Cardiac fibroblast (primary cell): ENCODE measurements at places on chromosomes 6 and 20.

- peak; percentile 5 for DNase-seq
Measured at GRCh38 chr6:136989571-136990241, 55.1 kb downstream of the IL20RA start.

DNA sequence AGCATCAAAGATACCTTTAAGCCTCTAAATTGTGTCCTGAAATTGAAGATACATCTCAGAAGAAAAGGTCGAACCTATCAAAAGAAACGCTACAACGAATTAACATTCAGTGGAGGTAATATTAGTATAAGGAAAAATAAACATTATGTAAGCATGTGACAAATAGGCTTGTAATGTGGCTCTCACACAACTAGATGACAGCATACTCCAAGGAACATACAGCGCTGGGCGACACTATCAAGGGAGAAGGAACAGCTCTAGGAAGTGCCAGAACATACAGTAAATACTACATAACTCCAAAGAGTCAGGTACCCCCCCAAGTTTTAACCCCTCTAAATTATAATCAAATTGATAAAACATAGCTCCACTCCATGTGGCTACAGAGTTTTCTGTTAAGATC, 103.5 kb downstream of the LAMP5 start:
- peak; percentile 21 for DNase-seq

- peak; percentile 75 for DNase-seq
Measured at GRCh38 chr20:47686545-47686944, 98.7 kb downstream of the SULF2 start.

- DNase-seq: peak; percentile 52
Measured at GRCh38 chr6:20211941-20212391, 303 bp downstream of the MBOAT1 start.

DNA sequence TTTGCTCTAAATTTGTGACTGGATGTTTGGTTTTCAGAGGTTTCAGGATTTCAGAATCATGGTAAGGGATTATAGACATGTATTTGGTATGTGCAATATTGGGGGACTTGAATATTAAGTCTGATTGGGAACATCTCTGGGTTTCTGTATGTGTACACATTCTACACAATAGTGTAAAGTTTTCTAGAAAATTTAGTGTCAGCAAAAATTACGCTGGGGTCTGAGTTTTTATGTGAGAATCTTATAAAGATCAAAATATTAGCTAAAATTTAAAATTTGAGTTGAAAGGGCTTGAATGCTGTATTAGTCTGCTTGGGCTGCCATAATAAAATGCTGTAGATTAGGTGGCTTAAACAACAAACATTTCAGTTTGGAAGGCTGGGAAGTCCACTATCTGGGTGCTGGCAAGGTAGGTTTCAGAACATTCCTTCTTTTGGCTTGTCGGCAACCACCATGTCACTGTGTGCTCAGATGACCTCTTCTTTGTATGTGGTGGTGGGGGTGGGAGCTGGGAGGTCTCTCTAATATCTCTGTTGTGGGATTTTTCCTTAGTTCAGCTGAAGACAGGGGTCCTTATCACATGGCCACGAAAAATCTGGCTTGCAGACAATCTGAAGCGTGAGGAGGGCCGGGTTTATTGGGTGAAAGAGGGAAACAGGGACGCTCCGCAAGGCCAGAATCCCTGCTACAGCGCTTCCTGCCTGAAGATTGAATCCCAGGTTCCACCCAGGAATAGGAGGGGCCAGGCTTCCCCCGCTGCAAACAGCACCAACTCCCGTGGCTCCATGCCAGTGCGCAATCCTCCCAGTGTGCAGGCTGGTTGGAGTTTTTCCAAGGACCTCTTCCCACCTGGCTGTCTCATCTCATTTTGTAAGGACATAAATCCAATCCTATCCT, 299.7 kb downstream of the PLCB1 start:
- peak; percentile 80 for DNase-seq

DNA sequence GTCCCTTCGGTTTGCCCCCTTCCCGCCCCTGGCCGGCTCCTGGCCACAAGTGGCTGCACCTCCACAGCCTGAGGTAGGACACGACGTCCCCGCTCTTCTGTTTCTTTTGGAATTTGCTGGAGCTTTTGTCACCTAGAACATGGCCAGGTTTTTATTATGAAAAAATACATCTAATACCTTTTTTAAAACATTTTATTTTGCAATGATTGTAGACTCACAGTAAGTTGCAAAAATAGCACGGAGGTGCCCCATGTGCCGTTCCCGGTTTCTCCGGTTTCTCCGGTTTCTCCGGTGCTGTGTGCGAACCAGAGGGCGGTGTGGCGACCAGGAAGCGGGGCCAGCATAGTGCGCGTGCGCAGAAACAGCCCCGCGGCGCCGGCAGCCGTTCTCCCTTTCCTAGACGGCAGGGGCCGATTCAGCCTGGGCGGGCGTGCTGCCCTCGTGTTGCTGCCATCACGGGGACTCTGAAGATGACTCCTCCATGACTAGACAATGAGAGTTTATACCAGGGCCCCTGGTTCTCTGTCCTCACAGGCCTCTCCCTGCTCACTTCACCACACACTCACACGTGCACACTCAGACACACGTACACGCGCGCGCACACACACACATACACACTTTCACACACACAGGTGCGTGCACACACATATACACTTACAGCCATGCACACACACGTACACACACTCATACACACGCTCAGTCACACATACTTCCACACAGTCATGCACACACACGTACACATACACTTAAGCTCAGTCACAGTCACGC, 102.1 kb downstream of the TMEM242 start:
- peak; percentile 75 for DNase-seq

DNA sequence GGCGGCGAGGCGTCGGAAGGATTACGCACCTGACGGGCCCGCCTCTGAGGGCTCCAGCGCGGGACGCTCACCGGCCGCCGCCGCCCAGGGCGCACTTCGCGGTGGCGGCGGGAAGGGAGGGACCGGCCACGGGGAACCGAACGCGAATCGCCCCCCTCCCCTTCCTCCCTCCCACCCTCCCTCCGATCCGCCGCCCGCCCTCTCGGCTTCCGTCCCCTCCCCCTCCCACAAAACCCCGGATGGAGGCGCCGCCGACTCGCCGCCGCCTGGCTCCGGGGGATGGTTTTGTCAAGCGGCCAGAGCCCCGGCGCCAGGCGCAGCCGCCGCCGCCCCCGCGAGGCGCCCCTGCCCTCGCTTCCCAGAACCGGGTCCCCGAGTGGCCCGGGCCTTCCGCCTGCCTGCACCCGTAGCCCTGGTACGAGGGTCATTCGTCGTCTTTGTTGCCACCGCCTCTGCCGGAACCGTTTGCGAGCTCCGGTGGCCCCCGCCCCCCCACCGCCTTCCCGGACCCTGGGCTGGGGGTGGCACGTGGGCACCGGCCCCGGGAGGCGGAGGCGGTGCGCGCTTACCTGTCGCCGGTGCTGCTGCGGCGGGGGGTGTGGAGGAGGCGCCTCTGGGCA, 398 bp downstream of the ZBTB2 start:
- peak; percentile 81 for DNase-seq

DNA sequence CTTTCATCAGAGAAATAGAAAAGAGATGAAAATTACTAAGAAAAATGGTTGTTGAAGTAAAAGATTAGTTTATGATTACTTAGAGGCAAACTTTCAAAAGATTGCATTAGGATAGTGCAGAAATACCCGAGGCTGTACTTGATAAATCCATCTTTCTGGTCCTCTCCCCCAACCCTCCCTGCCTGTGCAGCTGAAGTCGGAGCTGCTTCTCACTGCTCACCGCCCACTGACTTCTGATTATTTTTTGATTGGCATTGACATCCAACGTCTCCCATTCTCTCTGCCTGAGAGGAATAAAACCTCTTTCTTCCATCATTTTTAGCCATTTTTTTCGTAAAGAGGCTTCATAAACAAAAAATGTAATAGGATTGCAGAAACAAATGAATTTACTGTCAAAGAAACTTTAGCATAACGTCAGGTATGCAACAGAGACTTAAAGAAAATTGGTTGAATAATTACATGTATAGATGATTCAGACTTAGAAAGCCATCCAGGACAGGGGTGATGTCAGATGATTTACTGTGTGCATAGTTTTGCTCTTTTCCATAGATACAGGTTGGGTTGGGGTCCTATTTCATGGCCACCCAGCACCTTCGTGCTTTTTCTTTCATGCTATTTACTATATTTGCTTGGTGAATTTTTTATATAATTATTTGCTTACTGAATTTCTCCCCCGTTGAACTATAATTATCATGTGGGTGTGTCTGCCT, 53.6 kb upstream of the EDN3 start:
- DNase-seq: no peak

- DNase-seq: no peak
Measured at GRCh38 chr20:49542514-49542991, 25.4 kb downstream of the PTGIS start.

DNA sequence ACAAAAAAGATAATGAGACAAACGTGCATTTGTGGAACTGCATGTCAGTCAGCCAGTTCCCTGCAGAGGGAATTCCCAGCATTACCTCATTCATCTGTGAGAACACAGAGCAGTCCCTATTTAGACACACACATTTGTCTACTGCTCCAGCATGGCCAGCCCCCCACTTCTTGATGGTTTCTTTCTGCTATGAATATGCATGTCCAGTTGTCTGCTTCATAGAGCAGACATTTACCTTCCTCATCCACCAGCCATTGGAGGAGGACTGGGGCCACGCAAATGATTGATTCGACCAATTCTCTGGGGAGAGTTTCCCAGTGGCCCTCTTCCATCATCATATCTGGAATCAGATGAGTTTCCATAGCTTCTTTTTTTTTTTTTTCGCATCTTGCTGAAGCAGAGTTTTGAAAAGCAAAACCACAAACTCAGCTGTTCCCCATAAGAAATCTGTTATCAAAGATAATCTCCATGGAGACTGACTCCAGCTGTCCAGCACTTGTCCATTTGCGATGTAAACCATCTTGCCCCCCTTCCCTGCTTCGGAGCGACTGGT, 11.8 kb downstream of the ENPP1 start:
- DNase-seq: peak; percentile 61

- peak; percentile 45 for DNase-seq
Measured at GRCh38 chr20:62804627-62805154, at the start of gene OGFR. Gene OGFR (plus strand): TSS chr20:62804835. CDS start chr20:62804860, 25 bp downstream.

GRCh38 chr6:92701425-92702096, 717.8 kb downstream of the EPHA7 start:
- no peak for DNase-seq

DNA sequence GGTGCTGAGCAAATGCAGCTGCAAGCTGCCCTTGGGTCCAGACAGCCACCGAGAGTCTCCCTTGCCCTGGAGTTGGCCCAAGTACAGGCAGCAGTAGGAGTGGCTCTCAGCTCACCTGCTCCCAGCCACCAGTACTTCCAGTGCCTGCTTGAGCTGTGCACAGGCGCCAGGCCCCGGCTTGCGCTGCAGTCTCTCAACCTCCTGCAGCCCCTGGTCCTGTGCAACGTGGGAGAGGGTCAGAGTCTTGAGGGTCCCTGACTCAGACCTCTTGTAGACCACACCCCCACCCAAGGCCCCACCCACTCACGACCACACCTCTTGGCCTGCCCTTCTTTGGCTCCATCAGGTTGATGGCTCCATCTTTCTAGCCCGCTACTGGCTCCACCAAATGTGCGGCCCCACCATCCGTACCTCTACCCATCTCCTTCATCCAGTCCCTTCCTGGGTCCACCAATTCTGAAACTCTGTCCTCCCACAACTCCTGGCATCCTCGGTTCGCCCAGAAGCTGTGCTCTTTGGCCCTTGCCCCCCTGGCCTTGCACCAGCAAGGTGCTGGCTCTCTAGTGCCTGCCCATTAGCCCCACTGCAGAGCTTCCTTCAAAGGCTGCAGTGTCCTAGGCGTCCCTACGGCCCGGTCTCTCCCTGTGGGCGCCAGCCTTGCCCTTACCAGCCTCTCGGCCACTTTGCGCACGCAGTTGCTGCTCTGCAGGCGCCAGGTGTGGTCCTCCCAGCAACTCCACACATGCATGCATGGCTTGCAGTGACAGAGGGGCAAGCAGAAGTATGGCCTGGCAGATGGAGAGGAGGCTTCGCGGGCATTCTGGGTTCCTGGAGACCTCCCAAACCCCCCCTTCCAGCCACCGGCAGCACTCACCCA, 16.5 kb upstream of the SPAG4 start:
- DNase-seq: no peak

- peak; percentile 65 for DNase-seq
Measured at GRCh38 chr20:33753763-33754162, 22.0 kb downstream of the ZNF341 start.

GRCh38 chr6:121135425-121135824, 198.9 kb downstream of the TBC1D32 start:
- DNase-seq: no peak

- DNase-seq: peak; percentile 51
Measured at GRCh38 chr6:169158691-169159090, 95.0 kb downstream of the THBS2 start.

DNA sequence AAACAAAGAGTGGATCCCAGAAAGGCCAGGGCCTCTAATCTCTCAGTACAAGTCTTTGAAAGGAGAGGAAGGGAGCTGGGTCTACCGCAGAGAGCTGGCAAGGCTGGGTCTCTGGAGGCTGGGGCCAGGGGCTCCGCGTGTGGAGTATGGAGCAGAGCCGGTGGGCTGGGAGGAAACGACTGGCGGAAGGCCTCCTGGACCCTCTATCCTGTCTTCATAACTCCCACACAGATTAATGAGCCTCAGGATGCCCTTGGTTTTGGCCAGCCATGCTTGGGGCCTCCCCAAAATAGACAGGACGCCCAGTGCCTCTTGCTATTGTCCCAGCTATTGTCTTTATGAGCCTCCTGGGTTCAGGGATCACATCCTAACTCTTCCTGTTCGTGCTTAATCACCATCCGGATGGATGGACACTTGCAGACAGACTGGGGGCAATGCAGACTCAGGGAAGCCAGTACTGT, 306.4 kb downstream of the DHX35 start:
- DNase-seq: no peak

GRCh38 chr6:138162955-138163575, 1.3 kb downstream of the ARFGEF3 start:
- DNase-seq: no peak

GRCh38 chr6:157163434-157164159, 159.7 kb downstream of the TMEM242 start:
- no peak for DNase-seq

DNA sequence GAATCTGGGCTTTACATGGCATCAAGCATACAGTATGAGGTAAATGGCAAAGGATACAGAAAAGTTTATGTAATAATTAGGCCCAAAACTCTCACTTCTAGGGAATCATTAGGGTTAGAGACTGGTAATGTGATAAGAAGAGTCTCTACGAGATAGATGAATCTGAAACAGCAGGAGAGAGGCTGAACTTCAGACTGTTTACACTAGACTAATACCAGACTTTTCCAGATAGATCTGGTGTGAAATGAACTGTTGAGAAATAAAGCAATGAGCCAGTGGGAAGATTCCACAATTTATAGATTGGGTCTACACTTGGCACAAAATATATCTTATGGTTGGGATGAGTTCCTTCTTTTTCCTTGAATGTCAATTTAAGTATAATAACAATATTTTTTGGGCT, 134.3 kb downstream of the MAN1A1 start:
- no peak for DNase-seq

DNA sequence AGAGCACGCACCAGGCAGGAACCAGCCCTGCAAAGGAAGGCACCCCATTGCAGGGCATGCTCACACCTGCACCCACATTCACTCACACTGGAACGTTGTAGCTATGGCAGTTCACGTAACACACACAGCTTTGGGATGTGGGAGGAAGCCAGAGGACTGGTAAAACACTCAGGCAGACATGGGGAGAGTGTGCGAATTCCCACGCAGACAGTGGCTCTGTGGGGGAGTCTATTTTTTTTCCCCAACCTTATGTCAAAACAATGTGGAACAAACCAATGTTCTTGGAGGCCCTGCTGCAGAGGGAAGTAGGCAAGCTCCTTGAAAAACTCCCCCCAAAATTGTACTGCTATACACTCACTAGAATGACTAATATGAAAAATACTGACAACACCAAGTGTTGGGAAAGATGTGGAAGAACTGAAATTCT, 91.0 kb downstream of the PPP1R14C start:
- DNase-seq: no peak

- no peak for DNase-seq
Measured at GRCh38 chr6:31768363-31769257, 6.2 kb downstream of the SAPCD1 start.
